ENCODE measurements at places on chromosomes 12 and 14.

DNA sequence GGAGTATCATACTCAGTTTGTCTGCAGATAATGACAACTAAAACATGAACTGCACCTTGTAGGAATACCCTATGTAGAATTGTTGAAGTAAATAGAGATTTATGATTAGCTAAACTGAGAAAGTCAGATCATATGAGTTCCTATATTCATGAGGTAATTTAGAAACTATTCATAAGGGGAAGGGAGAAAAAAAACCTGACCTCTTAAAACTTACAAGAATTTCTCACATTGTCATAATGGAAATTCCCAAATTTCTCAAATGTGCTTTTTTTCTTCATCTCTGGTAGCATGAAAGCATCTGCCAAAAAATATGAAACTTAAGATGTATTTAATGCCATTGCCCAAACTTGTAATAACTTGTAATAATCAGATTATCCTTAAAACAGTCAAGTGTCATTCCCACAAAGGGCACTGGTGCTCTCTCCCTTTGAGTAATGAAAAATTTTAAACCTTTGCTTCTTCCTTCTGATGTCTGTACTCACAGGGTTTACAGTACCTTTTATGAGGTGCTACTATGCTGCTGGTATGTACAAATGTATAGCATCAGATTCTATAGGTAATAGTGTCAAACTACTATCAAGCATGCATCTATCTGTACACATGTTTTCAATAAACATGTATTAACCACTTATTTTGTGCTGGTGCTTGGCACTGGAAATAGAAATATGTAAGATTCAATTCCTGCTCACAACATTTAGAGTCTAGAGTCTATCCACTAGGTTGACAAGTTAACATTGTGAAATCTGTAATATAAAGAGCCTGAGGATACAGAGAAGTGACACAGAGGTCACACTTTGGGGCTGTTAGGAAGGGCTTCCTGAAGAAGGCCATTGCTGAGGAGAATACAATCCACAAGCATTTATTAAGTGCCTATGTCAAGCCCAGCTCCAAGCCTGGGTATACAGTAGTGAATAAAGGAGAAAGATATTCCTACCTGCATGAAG, 17.4 kb upstream of the DRAM1 start:
- no peak for DNase-seq

DNA sequence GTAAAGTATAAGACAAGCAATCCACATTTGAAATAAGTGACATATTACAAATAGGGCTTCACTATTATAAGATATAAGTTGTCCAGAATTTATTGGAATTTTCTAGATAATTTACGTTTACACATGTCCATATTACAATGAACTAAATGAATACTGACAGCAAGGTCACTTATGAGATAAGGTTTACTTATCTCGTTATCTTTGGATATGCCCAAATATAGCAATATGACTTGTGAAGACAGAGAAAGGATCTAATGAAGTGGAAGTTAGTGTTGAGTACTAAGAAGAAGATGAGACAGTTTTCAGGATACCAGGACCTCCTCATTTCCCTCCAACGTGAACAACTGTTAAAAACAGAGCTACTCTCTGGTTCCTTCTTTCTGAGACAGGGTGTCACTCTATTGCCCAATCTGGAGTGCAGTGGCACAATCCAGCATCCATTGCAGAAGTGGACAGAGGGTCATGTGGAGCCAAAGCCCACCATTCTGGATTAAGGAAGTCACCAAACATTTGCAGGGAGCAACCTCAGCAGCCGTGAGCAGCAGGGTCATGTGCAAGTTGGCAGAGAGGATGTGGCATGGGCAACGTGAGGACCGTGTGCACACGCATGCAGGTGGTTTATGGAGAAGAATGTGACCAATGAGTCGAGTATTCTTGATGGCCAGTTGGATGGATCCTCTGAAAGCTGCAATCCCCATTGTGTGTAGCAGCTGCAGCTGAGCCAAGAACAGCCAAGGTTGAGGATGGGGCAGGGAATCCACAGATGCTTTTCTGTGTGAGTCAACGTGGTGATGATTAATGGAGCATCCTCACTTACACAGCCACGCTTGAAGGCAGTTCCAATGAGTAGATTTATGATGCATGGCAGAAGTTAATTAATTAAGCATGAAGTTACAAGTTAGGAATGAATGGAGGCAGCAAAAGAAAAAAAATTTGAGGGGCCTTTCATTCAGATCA, 111.0 kb downstream of the BICD1 start:
- no peak for DNase-seq

GRCh38 chr12:46186088-46186487, 82.8 kb downstream of the SLC38A1 start:
- no peak for DNase-seq

DNA sequence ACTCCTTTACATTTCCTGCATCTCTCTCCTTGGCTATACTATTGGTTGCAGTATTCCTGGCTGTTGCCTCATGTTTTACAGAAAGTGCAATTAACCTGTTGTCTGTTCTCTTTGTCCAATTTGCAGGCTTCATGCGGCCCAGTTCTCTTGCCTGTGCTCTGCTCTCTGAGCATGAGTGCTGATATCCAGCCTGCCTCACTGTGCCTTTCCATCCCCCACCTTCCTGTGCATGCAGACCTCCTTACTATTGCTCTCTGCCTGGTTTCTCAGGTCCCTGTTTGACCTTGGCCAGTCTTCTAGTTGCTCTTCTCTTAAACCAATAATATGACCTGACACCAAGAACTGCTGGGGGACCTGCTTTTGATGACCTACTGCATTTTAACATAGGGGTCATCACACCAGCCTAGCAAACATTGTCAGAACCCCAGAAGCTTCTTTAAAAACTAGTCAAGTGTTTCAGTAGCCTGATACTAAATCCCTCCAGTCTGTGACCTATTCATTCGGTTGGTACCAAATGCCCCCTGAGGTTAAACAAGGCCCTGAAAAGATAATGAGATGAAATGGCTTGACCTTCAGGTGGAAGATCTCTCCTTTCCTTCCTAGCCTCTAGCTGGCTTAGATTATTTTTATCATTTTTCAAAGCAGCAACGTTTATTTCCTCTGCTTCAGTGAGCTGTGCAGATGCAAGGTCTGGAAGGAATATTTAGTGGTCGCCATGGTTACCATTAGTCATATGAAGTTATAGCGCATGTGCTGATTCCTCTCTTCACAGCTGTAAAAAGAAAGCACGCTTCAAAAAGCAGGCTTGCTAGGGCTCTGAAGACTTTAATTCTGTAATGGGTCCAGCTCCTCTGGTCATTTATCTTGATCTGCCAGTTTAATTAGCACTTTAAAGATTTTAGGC, 216.5 kb downstream of the PHLDA1 start:
- DNase-seq, result no peak

- no peak for DNase-seq
These were observed 79.7 kb downstream of the FGD4 start for GRCh38 chr12:32478858-32479725.

GRCh38 chr12:93634416-93634815, 42.8 kb upstream of the CRADD start:
- DNase-seq, result no peak

DNA sequence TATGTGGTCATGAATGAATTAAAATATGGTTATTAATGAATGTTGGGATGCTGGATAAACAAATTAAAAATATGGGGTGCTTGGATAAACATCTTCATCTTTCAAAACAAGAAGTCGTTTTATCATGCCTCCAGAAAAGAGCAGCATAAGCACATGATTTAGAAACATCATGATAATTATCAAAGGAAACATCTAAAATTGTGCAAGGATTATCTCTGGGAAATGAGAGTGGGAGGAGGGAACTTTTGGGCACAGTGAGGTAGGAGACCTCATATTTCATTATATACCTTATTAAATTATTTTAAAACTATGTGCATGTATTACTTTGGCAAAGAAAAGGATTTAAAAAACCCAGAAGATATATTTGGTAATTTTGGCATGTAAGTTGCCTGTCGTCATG, 8.9 kb downstream of the C3AR1 start:
- DNase-seq, result no peak

DNA sequence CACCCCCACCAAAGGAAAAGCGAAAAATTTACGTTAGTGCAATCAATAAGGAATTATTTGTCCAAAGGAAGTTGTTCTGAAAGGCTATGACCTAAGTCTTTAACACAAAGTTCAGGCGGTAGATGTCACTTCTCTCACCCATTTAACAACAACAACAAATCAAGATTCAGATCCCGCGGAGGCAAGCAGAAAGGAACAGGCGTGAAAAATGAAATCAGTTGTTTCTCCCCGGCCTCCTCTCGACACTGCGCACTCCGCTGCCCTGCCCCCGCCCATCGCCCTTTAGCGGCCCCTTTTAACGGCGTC, 1.4 kb downstream of the DENND5B start:
- no peak for DNase-seq

Measured in DMS 273 treated with DMSO at 0.1 percent for 48 hours (cell line).